GM12864 (cell line): ENCODE measurements at places on chromosomes 6 and 20.

DNA sequence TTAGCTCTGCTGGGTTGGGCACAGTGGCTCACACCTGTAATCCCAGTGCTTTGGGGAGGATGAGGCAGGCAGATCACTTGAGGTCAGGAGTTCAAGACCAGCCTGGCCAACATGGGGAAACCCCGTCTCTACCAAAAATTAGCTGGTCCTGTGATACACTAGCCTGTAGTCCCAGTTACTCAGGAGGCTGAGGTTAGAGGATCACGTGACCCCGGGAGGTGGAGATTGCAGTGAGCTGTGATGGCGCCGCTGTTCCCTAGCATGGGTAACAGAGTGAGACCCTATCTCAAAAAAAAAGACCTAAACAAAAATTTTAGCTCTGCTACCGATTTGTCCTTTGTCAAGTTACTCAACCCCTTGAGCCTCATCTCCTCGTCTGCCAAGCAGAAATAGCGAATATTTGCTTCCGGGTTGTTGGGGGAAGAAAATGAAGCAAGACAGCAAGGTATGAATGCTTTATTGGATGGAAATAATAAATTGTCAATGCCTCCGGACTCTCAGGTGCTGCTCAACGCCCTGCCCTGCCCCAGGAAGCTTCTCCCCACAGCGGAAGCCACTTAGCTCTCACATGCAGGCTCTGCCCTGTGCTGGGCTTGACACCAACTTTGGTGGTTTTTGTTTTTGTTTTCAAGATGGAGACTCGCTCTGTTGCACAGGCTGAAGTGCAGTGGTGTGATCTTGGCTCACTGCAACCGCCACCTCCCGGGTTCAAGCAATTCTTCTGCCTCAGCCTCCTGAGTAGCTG is 24.9 kb upstream of the ITCH start:
- peak; percentile 30 for DNase-seq

DNA sequence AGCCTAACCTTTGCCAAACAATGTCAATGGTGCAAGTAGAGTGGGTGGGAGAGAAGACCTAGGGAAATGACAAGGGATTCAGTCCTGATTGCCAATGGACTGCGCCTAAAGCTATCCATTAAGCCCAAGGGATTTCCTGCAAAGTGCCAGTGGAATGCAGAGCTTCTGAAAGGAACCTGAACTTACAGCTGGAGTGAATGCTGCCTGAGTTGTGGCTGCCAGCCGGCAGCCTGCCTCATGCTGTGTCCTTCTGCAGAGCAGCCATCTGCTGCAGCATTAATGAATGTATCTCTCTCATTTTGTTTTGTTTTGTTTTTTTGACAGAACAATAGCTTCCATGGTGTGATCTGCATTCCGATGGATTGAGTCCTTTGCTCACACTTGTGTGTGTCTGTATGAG is 44.7 kb downstream of the SLC35F1 start:
- no peak for DNase-seq

DNA sequence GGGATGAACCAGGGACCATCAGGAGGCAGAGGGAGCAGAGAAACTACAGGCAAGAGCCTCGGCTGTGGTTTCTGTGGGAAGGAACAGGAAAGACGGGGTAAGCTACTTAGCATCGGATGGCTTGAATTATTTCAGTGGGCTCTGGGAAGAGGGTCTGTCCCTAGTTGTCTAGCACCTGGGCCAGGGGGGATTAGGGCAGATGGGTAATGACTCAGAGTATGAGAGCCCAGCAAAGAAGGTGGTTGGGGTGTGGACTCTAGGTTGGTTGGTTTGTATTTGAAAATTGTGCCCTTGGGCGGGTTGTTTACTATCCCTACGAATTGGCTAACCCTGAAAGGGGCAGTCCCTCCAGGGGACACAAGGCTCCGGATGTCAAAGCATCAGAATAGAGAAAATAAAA is 148.5 kb upstream of the TAB2 start:
- no peak for DNase-seq

- DNase-seq: no peak
Measured at GRCh38 chr6:110048221-110048875, 70.2 kb downstream of the GPR6 start.

DNA sequence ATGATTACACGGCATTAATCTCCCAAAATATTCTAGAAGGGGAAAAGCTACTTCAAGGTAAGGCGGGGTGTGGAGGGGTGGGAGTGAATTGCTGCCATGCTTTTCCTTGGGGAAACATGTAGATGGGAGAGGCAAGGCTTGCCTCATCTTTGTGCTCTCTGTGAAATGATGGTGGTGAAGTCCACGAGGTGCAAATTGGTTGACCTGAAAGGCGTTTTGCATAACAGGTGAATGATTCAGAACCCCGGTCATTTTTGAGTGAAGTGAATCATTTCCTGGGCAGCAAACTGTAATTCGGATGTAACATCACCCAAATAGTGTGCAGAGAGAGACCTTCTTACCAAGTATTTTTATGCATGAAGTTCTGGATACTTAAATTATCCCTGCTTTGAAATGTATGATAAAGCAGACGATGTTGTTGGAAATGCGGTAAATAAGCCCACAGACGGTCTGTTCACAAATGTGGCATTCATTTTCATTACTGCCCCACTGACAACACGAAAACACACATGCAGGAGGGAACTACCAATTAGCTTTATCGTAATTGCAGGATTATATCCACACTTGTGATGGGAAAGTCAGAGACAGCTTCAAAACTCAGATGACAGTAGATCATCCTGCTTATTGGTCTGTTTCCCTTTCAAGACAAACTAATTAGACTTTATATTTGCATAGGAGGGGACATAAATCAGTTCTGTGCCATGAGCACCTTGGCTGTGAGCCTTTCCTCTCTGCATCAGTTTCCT is 3.0 kb downstream of the CDH4 start:
- no peak for DNase-seq

GRCh38 chr6:30312266-30312665 is 14.5 kb upstream of the TRIM39 start:
- DNase-seq: no peak

- DNase-seq: no peak
Measured at GRCh38 chr20:10328897-10329255, 105.1 kb downstream of the MKKS start.

- no peak for DNase-seq
Measured at GRCh38 chr6:143078468-143079324, 18.0 kb downstream of the AIG1 start.

DNA sequence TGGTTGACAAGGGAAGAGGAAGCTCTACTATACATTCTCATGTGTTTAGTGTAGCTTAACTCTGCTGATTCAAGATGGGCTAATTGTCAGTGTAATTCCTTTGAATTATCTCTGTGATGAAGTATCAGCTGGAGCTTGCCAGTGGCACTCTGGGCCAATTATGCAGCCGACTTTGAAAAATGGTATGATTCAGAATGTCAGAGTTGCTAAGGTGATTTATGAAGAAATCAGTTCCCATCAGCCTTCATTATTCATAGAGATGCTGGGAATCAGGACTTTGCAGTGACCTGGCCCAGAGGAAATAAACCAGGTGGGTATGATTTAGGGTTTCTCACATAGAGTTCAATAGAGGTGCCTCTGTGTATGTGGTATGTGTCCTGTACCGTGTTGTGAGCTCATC is 33.4 kb downstream of the KCNS1 start:
- DNase-seq: no peak

GRCh38 chr20:59667981-59668515 is 63.7 kb downstream of the PHACTR3 start:
- DNase-seq: no peak

DNA sequence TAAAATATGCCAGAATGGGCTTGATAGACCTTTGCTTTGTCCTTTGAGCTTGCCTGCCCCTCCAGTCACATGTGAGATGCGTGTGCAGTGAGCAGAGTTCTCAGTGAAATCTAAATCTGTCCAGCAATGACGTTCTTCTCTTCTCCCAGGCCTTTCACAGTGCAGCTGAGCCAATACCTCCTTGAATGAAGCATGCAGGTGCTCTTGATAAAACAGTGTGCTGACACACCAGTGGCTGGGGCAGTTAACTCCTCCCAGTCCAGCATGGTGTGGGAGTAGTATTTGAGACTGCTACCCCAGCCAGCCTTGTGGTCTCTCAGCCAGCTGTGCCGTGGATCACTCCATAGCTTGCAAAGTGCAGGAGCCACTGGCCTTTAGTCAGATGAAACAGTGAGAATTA is 240.5 kb downstream of the FARS2 start:
- DNase-seq: no peak

GRCh38 chr6:12271997-12272396 is 18.2 kb upstream of the EDN1 start:
- no peak for DNase-seq

DNA sequence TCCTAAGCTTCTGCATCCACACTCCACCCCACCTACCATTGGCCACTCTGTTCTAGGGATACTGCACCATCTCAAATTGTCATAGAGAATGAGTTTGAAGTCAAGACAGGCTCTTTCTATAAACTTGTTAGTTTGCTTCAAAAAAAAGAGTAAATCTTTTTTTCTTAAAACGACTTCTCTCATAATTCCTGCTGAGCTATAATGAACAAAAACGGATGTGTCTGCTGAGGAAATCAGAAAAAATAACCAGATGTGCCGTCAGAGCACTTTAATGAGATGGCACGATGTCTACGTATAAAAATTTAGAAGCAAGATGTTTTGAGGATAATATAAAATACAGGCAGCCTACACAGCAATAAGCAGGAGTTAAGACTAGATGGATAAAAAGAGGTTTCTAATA is 24.0 kb upstream of the DDO start:
- DNase-seq: no peak

- no peak for DNase-seq
Measured at GRCh38 chr20:17698384-17698783, 1.4 kb upstream of the BANF2 start.

GRCh38 chr6:7139835-7140470 is 32.2 kb downstream of the RREB1 start:
- DNase-seq: no peak

DNA sequence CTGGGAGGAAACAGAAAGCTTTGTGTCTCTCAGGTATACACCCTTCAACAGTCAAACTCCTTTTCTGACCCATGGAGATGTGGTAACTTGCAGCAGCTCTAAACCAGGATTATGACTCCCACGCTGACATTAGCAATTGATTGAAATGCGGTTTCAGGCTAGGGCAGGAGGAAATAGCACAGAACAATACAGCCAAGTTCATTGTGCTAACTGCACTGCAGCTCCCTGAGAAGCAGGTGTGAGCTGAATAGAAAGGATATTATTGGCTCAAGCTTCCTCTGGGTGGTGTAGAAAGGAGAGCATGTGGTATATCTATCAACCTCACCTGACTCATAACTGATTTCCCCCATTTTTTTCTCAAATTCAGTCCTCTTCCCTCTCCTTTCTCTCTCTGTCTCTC is 612.3 kb upstream of the BTBD3 start:
- DNase-seq: no peak

DNA sequence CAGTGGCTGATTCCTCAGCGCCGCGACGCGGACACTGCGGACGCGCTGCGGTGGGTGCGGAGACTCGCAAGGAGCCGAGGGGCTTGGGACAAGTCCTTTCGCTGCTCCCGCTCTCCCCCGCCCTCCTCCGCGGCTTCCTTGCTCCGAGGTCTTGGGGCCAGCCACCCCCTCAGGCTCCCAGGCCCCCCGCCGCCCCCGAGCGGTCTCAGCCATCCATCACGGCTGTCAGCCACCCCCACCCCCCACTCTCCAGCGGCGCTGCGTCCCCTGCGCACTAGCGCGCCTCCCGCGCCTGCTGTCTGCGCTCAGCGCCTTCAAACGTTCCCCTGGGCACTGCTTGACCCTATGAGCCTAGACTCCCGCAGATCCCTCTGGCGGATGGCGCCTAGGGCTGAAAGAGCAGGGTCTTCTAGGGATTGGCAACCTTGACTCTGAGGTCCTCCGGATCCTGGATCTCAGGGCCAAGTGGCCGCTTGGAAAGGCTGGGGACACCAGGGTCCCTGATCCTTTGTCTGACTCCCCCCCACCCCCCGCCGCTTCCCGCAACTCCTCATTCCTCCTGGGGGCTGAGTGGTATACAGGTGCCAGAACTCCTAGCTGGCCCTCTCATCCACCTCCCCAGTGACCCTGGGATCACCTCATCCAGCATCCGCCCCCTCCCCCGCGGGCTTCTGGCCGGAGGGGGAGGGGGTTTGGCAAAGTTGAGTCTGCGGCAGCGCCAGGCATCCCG is 1.4 kb downstream of the SLC12A5 start:
- DNase-seq: no peak

DNA sequence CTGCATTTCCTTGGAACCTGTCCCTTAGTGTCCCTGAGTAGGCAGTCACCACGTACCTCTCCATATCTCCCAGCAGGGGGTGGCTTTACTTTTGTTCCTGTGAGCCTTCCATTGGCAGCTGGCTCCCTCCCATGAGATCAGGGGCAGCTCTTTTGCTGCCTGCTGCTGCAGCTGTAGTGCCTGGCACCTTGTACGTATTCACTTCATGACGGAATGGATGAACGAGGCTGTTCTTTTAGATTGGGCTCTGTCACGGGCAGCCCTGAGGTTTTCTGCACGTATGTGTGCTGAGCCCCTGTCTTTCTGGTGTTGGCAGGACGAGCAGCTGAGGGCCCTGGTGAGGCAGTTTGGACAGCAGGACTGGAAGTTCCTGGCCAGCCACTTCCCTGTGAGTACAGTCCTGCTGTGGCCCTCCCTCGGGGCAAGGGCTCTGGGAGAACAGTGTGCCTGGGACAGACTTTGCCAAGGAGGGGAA is 14.6 kb downstream of the MYBL2 start:
- DNase-seq: no peak

DNA sequence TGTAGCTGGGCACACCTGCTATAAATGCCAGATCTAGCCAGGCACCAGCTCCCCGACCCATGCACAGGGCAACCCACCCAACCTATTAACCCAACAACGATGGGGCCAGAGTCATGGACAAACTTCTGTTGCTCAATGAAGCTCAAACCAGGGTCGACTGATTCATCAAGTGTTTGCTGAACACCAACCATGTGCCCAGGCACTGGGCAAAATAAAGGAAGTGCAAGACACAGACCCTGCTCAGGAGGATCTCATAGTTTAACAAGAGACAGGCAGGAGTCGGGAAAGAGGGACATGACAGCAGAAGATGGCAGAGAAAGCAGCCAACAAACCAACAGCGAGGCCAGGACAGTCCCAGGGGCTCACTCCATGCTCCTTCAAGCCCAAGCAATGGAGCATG is 18.8 kb downstream of the KCNK5 start:
- no peak for DNase-seq

- no peak for DNase-seq
Measured at GRCh38 chr6:54588176-54588575, 258.4 kb upstream of the FAM83B start.

- DNase-seq: no peak
Measured at GRCh38 chr20:35434085-35435005, 3.7 kb downstream of the GDF5 start.

DNA sequence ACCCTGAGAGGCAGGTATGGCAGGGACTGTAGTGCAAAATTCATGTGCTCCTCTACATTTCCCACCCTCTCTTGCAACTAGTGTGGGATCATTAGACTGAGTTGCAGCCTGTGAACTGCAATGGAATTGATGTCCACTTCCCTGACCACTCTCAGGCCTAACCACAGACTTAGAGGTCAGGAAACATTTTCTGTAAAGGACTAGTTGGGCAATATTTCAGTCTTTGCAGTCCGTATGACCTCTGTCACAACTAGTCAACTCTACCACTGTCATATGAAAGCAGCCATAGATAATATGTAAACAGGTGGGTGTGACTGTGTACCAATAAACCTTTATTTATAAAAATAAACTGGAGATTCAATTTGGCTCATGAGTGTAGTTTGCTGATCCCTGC is 134.4 kb upstream of the TOP1 start:
- DNase-seq: no peak
